ENCODE measurements at places on chromosomes 16 and 17.

GRCh38 chr17:50658616-50659015 lies 23.9 kb downstream of the ABCC3 start:
- no peak for DNase-seq

DNA sequence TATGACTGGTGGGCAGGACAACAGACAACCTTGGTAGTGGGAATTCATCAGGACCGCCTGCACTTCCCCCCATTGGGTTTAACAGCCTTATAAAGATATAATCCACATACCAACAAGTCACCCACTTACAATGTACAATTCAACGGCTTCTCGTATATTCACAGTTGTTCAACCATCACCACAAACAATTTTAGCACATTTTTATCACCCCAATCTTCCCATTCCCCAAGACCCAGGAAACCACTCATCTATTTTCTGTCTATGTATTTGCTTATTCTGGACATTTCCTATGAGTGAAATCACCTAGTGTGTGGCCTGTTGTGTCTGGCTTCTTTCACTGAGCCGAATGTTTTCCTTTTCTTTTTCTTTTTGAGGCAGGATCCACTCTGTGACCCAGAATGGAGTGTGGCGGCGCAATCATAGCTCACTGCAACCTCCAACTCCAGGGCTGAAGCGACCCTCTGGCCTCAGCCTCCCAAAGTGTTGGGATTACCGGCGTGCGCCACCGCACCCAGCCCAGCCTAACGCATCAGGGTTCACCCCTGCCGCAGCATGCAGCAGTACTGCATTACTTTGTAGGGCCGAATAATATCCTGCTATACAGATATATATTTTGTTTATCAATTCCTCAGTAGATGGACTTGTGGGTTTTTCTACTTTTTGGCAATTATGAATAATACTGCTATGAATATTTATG lies 10.9 kb downstream of the ANKS3 start:
- no peak for DNase-seq

GRCh38 chr16:87824991-87825841 lies 44.1 kb downstream of the SLC7A5 start:
- no peak for DNase-seq

DNA sequence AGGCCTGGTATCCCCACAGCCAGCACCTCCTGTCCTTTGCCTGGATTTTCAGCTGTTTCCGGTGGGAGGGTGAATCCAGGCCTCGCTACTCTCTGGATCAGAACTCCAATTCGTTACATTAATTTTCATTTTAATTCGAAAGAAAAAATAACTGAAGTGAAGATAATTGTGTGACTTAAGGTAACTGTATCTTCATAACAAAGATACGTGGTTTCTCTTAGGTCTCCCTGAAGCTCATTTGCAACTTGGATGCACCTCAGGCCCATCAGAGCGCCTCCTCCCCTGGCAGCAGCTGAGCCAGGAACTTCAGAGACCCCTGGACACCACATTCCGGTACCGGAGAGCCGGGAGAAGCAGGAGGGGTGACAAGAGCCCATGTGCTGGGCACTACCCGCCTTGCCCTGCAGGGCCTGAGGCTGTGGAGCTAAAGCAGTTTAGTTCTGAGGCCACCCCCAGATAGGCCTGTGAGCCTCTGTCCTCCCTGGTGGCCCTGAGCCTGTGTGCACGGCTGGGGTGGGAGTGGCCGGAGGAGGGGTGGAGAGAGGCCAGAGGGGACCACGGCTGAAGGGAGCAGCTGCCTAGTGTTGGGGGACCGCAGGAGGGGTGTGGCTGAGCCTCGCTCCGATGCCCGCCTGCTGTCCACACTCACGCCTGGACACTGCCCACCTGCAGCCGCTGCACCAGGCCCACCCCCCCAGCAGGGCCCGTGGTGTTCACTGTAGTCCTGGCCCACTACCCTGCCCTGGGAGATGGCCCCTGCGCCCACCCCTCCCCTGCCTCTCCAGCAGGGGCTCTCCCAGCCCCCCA lies 11.4 kb upstream of the DUS1L start:
- DNase-seq = no peak

- DNase-seq = no peak
Measured at GRCh38 chr16:84278968-84279367, 15.7 kb upstream of the WFDC1 start.

DNA sequence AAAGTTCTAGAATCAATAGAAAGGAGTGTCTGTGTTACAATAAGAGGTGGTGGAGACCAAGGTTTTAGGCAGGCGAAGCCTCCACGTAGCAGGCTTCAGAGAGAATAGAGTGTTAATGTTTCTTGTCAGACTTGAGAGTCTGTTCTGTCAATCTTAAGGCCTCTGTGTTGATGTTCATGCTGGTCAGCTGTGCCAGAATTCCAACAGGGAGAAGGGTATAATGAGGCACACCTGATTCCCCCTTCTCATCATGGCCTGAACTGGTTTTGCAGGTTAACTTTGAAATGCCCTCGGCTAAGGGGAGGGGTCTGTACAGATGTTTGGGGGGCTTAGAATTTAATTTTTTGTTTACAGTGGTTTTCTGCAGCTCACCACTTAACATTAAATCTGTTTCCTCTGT lies 46.0 kb downstream of the RNF112 start:
- no peak for DNase-seq

- no peak for DNase-seq
Measured at GRCh38 chr16:79316004-79316458, 284.5 kb downstream of the MAF start.

- DNase-seq = no peak
Measured at GRCh38 chr16:143047-143446, 4.6 kb upstream of the NPRL3 start.

GRCh38 chr16:14399378-14400284 lies 230.4 kb downstream of the PARN start:
- peak; percentile 85 for DNase-seq

GRCh38 chr17:59433586-59433985 lies 102.1 kb downstream of the YPEL2 start:
- no peak for DNase-seq

DNA sequence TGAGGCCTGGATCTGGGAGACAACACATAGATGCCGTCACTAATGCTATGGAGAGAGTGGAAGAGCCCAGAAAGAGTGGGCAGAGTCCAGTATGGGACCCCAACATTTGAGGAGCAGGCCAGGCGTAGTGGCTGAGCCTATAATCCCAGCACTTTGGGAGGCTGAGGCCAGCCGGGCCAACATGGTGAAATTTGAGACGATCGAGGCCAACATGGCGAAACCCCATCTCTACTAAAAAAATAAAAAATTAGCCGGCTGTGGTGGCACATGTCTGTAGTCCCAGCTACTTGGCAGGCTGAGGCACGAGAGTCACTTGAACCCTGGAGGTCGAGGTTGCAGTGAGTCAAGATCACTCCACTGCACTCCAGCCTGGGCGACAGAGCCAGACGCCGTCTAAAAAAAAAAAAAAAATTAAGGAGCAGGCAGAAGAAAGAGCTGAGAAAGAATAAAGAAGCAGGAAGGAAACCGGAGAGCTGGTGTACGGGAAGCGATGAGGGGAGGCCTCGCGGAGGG lies 6.0 kb upstream of the DNAI2 start:
- no peak for DNase-seq

DNA sequence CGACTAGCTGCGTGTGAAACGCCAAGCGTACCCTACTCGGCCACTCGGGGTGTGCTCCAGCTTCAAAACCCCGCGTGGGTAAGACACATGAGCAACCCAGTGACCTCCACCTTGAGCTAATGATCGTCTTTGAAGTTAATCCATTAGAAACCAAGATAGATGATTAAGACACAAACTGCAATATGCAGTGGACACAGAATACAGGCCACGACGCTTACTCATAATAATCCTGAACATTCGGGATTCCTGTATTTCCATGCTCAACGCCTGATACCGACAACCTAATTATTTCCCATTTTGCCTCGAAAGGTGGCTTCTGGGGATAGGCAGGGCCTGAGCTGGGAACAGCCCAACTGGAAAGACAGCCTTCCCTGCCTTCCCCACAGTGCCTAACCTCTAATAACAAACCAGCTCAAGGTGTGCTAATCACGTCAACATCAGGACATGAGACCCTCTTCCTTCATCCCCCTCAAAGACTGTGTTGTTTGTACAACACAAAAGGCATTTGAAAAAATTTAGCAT lies 504 bp upstream of the COPRS start:
- DNase-seq = peak; percentile 43

DNA sequence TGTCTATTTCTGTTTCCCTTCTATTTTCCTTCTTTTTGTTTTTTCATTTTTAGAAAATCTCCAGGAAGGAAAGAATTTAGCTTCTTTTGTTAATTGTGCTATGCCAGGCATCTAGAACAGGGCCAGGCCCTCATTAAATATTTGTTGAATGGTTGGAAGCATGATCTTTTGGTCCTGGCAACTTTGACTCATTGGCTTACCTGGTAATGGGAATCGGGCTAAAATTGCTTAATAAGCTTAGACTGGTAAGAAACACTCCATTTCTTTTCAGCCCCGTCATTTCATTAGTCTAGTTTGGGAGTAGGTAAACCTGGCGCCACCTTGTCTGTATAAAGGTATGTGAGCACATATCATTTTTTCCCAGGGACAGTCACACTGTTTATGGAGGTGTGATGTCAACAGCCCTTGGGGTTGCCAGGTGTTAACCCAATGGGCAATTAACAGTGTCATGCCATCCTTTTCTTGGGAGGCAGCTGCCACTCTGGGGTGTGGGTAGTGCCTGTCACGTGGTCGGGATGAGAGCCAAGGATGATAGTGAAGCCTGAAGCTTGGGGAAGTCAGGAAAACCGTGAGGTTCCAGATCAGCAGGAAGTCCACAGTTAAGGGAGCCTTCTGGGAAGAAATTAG lies 9.5 kb upstream of the NDEL1 start:
- no peak for DNase-seq

DNA sequence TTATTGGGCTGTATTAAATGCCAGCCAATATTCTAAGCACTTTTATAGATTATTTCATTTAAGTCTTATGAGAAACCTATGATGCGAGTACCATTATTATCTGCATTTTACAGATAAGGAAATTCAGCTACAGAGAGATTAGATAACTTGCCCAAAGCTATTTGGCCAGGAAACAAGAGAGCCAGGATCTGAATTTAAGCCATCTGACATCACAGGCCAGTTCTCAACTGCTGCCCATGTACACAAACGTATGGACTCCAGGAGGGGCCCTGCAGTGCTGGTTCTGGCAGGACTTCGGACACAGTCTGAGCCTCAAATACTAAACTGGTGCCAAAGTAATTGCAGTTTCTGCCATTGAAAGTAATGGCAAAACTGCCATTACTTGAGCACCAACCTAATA lies 40.2 kb downstream of the CPPED1 start:
- DNase-seq = no peak

DNA sequence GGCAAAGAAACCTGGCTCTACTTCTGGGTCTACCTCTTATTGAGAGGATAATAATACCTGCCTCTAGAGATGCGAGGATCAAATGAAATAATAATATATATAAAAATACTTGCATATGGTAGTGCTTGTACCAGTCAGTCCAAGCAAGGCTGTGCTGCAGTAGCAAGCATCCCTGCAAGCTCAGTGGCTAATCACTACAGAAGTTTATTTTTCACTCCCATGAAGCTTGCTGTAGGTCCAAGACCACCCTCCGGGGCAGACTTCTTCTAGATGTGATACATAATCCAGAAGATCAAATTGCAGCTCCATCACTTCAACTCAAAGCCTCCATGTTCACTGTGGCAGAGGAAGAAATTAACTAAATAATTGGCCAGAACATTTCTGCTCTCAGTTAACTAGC lies 48.9 kb upstream of the NKD1 start:
- DNase-seq = no peak

All from SJSA1 (cell line).